ENCODE measurements at places on chromosomes 4 and X. TPM values are rescaled to one million over a fixed set of nuclear protein-coding genes. Genes with fewer than 3 reads are reported as not detected.

BCAP31 gene
- total RNA-seq = 108 TPM

FATE1 gene
- total RNA-seq = not detected

OSTC gene
- total RNA-seq = 48.2 TPM

APELA gene
- not detected for total RNA-seq

GRCh38 chrX:153993079-153993478, 20.5 kb downstream of the TMEM187 start:
- no peak for DNase-seq

DNA sequence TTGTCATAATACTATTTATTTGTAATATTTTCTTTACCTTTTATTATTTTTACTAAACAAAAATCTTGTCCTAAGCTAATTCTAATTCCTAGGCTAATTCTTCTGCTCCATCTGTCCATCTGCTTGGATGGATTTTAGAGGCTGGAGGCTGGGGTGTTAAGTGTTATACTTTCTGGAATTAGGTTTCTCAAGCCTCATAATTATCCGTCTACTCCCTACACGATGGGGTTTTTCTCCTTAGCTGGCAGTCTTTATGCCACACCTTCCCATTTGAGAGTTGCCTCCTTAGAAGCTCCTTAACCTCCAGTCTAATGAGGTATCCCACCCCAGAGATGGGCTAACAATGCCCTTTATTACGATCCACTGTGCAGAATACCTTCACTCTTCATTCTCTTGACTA, 37.6 kb upstream of the LGI2 start:
- DNase-seq = no peak

- DNase-seq = no peak
These were observed 69.5 kb downstream of the AR start for GRCh38 chrX:67613366-67613765.

GRCh38 chr4:95142932-95143331, 385.2 kb downstream of the BMPR1B start:
- no peak for DNase-seq

All from naive thymus-derived CD8-positive, alpha-beta T cell (primary cell).